Activated CD4-positive, alpha-beta T cell treated with anti-CD3 and anti-CD28 coated beads for 1 hour (primary cell): ENCODE measurements at places on chromosomes 5 and 9.

- DNase-seq, result no peak
Measured at GRCh38 chr9:6901180-6901579, 143.4 kb downstream of the KDM4C start.

DNA sequence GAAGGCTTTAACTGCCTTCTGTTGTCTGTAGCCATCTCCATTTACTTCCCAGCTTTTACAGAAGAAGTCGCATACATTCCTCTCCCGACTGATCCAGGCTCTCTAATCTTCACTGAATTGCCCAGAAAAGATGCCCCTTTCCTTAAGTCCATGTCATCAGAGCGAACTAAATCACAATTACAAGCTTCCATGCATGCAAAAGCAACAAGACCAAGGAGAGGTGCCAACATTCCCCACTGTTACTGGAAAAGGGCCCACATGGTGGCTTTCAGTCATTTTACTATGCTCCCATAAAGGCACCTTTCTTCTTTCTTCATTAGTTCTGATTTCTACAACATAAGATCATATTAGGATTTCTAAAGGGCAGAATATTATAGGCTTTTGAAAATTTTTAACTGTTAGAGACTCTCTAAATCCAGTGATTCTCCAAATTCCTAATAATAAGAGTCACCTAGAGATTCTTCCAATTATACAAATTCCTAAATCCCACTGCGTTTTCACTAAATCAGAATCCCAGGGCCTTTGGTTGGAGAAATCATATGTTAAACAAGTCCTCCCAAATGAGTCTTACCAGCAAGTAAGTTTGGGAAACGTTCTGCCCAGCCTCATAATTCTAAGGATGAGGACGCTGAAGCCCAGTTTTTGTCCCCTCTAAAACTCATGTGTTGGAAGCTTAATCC, 17.0 kb upstream of the ZFR start:
- DNase-seq, result no peak

DNA sequence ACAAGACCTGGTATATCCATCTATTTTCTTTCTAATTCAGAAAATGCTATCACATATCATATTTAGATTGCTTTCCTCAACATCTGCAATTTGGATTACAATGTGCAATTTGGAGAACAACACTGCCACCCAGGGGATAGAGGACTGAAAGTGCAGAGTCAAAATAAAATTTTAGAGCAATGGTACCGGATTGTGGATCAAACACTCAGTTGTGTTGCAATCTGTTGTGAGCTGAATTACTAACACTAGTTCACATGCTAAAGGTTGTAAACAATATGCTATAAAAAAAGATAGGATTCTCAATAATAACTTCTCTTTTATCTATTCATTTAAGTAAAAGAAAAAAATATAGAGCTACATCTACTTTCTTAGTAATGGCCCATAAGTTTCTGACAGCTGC, 11.9 kb upstream of the SRFBP1 start:
- no peak for DNase-seq

- DNase-seq, result no peak
Measured at GRCh38 chr9:124285903-124286291, 28.1 kb downstream of the NEK6 start.

DNA sequence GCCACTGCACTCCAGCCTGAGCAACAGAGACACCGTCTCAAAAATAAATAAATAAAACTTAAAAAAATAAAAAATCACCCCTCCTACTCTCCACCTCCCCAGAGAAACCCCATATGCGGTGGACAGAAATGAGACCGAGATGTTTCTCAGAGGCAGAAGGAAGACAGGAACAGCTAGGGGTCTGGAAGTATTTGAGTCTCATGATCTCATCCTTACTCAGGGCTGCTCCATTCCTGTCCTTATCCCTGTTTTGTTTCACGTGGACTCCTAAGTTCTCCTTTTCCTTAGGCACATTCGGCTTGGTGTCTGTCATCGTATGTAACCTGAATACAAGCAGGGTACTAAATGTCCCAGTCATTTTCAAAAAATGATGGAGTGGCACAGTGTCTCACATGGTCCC, 76.1 kb downstream of the C9orf50 start:
- DNase-seq, result no peak

DNA sequence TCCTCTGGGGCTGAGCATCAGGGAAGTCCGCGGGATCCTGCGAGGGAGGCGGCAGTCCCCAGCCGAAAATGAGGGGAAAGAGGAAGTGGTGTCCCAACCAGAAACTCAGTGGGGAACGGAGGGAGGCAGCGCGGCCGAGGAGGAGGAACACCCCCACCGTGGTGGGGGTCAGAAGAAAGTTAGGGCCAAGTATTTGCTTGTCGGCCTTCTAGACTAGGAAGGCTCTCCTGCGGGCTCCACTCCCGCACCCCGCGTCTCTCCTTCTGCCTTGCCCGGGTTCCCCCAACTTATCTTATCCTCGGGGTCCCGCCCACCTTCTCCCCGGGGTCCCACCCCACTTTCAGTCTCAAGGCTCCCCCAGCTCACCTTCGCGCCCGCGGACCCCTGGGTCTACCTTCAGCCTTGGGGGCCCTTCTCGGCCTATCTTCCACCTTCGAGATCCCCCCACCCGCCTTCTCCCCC, 557 bp upstream of the PHF2 start:
- peak; percentile 36 for DNase-seq

DNA sequence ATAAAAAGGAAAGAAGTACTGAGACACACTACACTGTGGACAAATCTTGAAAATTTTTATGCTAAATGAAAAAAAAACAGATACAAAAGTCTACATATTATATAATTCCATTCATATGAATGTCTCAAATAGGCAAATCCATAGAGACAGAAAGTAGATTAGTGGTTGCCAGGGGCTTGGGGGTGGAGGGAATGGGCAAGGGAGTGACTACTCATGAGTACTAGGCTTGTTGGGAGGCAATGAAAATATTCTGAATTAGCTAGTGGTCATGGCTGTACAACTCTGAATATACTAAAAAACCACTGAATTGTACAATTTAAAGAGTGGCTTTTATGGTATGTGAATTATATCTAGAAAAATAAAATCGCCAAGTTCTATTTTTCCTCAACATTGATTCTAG, 154.9 kb downstream of the AUH start:
- DNase-seq, result no peak

- no peak for DNase-seq
Measured at GRCh38 chr9:74940600-74940999, 12.1 kb downstream of the C9orf40 start.
